ENCODE measurements at places on chromosomes 2 and 18. TPM values are rescaled to one million over a fixed set of nuclear protein-coding genes. Genes with fewer than 3 reads are reported as not detected.

GRCh38 chr2:152376385-152376784, 41.4 kb downstream of the FMNL2 start:
- DNase-seq, result no peak

DNA sequence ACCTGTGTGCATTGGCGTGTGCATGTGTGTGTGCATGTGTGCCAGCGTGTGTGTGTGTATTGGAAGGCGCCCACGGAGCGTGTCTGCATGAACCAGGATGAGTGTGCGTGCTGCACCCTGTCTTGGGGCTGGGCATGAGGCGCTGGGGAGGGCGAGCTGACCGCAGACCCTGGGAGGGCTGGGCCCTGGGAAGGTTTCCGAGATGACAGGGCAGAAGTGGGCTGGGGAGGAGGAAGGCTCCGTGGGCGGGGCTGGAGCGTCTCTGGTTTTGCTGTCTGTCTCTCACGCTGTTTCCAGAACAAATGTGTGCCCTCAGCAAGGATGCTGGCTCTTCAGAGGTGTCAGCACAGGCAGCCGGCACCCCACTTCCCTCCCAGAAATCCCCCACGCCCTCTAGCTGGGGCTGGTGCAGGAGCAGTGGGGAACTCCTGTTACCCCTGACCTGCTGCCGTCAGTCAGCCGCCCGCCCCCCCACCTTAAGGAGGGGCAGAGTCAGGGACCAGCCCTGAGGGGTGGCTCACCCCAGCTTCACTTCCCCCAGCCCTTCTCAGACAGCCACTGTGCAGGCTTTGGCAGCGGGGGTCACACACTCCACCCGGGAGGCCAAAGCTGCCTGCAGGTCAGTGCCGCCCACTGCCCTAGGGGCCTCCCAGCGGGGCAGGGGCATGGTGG, at the start of gene GPR35:
GPR35 (plus strand) TSS at position 531 of the 672 bp plus-strand sequence. CDS start 4,473 bp downstream, outside the sequence.
- DNase-seq, result peak; percentile 21

DNA sequence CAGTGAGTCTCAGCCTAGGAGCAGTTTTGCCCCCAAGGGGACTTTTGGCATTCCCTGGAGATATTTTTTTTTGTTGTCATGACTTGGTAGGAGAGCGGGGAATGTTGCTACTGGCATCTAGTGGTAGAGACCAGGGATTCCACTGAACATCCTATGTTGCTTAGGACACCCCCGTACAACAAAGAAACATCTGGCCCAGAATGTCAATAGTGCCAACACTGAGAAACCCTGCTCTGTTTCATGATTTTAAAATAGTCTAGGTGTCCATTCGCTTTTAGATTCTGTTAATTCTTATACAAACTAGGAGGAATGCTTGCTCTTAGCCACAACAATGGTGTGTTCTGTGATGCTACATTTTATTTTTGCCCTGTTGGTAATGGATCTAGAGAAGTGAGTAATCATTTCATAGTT, 225.8 kb upstream of the SIX3 start:
- peak; percentile 58 for DNase-seq

DNA sequence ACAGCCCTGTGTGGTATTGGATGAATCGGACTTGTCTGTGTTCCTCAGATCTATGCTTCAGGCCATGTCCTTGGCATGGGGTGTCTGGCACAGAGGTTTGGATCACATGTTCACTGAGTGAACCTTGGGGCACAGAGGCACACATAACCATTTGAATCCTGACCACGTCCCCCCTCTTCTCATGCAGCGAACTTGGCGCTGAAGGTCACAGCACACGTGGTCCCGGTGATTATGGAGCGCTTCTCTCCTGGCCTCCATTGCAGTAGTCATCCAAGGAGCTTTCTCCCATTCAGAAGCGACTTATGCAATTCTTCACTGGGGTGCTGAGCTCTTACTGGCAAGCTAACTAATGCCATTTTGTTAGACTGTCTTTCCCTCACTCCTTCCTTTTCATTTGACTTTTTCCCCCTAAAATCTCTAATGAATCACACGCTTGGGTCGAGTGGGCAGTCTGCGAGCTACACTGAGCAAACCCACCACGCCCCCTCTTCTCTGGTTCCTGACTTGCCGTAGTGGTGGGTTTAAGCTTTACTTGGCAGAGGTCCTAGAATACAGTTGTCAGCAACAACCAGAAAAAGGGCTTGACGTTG, 59.4 kb downstream of the KCNG2 start:
- peak; percentile 65 for DNase-seq

DNA sequence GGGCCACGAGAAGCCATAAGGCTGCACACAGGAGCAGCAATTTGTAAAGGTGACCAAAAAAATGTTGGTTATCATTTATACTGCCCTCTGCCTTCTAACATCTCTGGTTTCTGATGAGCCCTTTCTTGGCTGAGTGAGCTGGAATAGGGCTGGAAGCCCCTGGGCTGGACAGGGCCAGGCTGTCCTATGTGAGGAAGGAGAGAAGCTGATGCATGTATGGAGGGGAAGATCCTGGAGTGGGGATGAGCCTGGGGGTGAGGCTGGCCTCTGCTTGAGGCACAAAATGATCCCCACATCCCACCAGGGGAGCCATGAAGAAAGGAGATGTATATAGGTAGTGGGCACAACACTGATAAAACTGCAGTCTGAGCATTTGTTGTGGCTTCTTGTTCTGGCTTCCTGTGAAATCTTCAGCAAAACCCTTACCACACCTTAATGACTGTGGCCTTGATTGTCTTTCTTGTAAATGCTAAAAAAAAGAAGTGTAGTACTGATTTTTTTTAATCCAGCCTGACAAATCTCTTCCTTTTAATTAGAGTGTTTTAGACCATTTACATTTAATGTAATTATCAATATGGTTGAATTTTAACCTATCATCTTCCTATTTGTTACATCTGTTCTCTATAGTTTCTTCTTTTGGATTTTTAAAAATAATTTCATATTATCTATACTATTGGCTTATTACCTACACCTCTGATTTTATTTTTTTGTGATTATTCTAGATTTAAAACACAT, 5.6 kb downstream of the SNED1 start:
- DNase-seq, result no peak

DNA sequence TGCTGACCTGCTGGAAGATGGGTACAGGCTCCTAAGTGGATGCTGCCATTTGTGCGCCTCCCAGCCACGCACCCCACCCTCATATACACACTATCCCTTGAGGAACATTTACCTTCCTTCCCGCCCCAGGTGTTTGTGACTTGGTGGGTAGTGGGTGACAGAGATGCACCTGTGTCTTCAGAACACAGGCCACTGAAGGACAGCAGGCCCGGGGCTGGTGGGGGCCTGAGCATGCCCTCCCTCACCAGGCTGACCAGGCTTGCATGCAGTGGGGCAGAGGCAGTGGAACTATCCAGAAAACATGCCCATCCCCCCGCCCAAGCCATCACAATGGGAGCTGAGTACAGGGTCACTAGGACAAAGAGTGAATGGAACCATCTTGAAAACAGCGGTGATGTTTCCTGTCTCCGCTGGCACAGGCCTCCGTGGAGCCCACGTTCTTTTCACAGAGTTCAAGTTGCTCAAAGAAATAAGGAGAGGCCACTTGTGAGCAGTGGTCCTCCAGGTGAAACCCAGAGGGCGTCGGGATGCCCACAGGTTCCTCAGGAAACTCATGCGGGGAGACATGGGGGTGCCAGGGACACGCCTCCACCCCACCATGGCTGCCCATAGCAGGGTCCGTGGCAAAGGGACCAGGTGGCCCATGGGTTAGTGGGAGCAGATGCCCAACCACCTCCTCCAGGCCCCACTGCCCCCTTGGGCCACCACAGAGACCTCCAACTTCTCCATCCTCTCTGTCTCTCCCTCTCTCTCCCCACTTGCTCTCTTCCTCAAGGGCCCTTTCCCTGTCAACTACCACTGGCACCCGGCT, 90.9 kb downstream of the MALT1 start:
- no peak for DNase-seq

- DNase-seq, result no peak
Measured at GRCh38 chr2:204150721-204151120, 214.2 kb downstream of the ICOS start.

DNA sequence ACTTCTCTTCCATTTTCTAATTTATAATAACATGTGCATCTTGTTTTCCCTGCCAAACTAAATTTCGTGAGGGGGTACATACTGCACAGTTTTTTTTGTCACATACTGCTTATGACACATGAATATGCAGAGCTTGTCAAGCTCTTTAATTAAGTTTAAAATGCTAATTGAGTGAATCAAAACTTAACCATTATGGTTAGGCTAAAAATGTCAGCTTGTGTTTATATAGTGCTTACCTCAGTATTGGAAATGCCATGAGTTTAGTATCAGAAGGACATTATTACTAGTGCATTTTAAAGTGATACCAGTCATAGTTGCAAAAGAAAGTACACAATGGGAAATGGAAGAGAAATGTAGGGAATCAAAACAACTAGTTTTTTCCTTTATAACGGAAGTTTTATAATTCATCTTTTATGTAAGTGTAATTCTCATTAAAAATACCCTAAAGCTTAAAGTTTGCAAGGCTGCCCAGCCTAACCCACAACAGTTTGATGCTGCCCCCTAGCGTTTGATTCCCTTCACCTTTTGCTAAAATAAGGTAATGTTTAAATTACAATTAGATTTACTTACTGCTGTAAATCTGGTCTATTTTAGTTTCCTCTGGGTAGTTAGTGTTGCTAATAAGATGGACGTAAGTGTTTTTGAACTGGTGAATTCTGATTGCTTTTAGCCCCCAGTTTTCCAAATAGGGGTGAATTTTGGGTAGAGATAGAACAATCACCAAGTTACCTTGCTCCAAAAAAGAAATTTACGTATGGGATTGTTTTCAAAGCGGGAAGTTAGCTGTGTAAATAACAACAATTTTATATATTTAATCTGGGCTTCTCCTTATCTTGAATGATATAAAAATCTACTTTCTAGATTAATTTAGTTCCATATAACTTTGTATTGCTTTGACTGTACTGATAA, 3.2 kb downstream of the SLC39A10 start:
- DNase-seq, result peak; percentile 87

DNA sequence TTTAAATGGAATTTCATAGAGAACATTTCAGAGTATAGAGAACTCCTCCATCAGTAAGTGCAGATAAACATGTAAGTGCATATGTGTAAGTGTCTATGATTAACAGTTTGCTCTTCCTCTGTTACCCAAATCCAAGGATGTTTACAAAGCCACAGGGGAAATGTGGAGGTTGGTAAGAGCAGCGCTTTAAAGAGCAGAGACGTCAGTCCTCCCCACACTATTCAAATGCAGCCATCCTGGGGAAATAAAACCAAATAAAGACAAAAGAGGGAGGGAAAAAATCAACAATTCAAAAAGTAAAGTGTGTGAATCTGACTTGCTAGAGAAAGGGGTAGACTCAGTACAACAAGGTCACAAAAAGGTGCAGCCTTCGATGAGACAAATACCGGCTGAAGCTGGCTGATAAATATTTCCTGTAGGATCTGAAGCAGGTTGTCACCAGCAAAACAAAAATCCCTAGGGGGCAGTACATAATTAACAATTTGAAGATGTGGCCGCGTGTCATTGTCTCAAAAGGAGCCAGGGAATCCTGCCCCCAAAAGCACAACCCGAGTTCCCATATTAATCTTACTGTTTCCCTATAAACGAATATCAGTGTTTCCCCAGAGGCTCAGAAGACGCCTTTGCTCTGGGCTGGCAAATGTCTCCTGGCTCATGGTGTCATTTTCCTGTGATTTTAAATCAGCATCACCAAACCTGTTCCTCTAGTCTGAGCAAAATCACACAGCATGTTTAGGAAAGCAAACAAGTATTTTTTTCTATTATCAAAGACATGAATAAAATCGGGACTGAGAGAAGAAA, 216.5 kb downstream of the CDCA7 start:
- peak; percentile 35 for DNase-seq

- peak; percentile 49 for DNase-seq
Measured at GRCh38 chr2:56009758-56010458, 86.3 kb upstream of the EFEMP1 start.

DNA sequence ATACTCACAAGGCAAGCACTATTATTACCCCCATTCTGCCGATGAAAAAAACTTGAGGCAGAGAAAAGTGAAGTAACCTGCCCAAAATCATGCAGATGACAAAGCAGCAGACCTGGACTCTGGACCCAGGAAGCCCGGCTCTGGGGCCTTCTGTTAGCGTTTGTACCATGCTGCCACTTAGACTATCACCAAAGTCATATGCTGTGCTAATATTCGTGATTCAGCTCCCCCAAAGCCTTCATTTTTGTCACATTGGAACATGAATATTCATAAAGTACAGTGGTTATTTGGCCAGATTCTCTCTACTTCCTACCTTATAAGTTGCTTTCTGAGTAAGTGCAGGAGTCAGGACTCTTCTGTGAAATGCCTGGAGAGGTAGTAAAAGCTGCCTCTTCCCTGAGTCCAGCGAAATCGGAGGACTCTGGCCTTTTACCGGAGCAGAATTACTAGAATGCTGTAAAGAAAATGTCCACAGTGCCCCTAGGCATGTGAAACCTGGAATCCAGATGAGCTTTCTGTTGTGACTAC, 86.7 kb downstream of the FTCDNL1 start:
- DNase-seq, result no peak

- no peak for DNase-seq
Measured at GRCh38 chr2:170975127-170975942, 46.3 kb downstream of the GORASP2 start.

DNA sequence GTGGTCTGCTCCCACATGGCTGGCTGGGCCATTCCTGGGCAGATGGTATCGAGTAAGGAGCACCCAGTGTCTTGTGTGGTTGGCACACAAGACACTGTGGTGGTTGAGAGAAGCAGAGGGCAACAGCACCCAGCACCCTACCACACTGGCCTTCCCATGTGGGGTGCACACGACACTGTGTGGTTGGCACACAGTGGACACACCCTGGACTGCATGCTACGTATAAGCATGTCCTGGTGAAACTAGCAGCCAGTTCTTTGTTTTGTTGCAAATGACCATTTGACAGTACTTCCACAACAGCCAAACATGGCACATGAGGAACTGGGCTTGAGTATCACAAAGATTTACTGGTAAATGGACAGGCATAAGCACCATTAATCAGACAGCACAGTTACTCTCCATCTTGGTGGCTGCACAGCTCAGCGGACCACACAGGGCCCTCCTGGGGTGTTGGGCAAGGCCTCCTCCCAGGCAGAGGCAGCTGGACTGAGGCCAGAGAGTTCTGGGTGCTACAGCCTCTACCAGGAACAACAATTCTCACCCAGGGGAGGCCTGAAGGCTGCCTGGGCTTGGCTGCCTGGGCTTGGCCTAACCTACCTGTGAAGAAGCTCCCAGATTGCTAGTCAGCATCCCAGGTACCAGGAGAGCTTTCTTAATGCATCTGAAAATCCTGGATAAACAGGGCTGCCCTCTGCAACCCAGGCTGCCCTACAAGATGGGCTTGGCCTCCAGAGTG, 59.3 kb upstream of the ALPP start:
- DNase-seq, result no peak

Gene TMEFF2
- 0.87 TPM for polyA plus RNA-seq

Gene CRACDL
- polyA plus RNA-seq, result not detected

Gene HTR2B
- 26.0 TPM for polyA plus RNA-seq

Gene CYB5A
- polyA plus RNA-seq, result 111 TPM

Gene CFC1
- not detected for polyA plus RNA-seq

Gene DUSP28
- polyA plus RNA-seq, result 3.9 TPM

Data from fibroblast of lung (primary cell).